Kidney (tissue), 22 donors: ENCODE measurements at places on chromosomes 16 and 17. TPM values are rescaled to one million over a fixed set of nuclear protein-coding genes. Genes with fewer than 3 reads are reported as not detected.

Gene TEX14
- total RNA-seq: 0.22 TPM

Gene C17orf107
- total RNA-seq: 4.4 TPM

Gene DNAAF1
- 4.8 TPM for total RNA-seq

Gene DNAH2
- 0.66 TPM for total RNA-seq

Gene TPSG1
- 3.4 TPM for total RNA-seq

Gene CDK5RAP3
- total RNA-seq: 208 TPM

Gene TP53TG3C
- not detected for total RNA-seq

Gene GAS7
- 20.5 TPM for total RNA-seq

Gene KIF2B
- total RNA-seq: not detected

Gene CPNE2
- total RNA-seq: 24.1 TPM

Gene DNAH9
- 6.9 TPM for total RNA-seq

Gene WNT9B
- total RNA-seq: 5.3 TPM

Gene SDK2
- total RNA-seq: 2.4 TPM

- no peak overlapping the region for H3K27ac ChIP-seq
- DNase-seq: peak; percentile 36
- no peaks in the 10 kb centered on the region for H3K36me3 ChIP-seq
- H3K27me3 ChIP-seq: no peaks in the 10 kb centered on the region
- no peaks in the 10 kb centered on the region for H3K4me1 ChIP-seq
Measured at GRCh38 chr17:33725675-33726271, 432.7 kb upstream of the ASIC2 start.

DNA sequence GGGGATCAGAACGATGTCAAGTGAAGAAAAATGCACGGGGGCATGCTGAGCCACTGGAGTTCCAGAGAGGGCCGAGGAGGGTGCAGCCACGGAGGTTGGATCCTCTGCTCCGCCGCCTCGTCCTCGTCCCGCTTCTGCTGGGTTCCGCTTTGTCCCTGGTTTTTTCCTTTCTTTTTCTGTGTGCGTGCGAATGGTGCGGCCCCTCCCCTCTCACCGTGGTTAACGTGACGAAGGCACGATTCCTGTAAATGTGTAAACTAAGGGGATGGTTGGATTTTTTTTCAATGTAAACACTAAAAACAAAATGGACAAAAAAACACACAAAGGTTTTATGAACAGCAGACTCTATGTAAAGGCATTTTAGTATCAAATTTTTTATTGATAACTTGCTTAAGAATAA is 46.7 kb downstream of the ACTG1 start:
- no peak overlapping the region for H3K4me3 ChIP-seq
- no peak for DNase-seq
- no peak overlapping the region for H3K27ac ChIP-seq

DNA sequence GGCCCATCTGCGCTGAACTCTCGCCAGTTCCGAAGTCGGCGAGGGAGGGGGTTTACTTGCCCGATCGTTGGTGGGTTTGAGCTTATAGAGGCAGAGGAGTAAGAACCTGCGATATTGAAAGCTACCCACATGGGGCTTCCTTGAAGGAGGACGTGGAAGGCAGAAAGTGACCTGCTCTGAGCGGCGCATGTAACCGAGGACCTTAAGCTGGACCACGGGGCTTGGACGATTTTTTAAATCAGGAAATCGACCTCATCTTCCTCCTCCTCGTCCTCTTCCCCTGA is 2.0 kb downstream of the PRAC2 start:
- no peaks in the 10 kb centered on the region for H3K4me1 ChIP-seq
- no peaks in the 10 kb centered on the region for H3K36me3 ChIP-seq
- peaks cover 92% of the 10 kb centered on the region for H3K27me3 ChIP-seq
- DNase-seq: no peak
- H3K27ac ChIP-seq: no peak overlapping the region

- peak overlapping the region; percentile 85 for H3K27ac ChIP-seq
- no peaks in the 10 kb centered on the region for H3K27me3 ChIP-seq
- H3K36me3 ChIP-seq: no peaks in the 10 kb centered on the region
Measured at GRCh38 chr16:11254913-11255736, 879 bp downstream of the SOCS1 start.

GRCh38 chr16:3762107-3762750 is 44.9 kb upstream of the TRAP1 start:
- H3K4me3 ChIP-seq: no peak overlapping the region
- no peaks in the 10 kb centered on the region for H3K27me3 ChIP-seq
- no peak for DNase-seq
- peaks cover 36% of the 10 kb centered on the region for H3K36me3 ChIP-seq

GRCh38 chr17:1158879-1159278 is 20.9 kb downstream of the ABR start:
- no peaks in the 10 kb centered on the region for H3K4me1 ChIP-seq
- H3K27ac ChIP-seq: no peak overlapping the region
- no peaks in the 10 kb centered on the region for H3K36me3 ChIP-seq
- no peaks in the 10 kb centered on the region for H3K27me3 ChIP-seq

GRCh38 chr17:19723964-19724363 is 7.6 kb upstream of the SLC47A2 start:
- no peaks in the 10 kb centered on the region for H3K27me3 ChIP-seq
- peak overlapping the region; percentile 26 for H3K27ac ChIP-seq
- no peak for DNase-seq
- H3K4me1 ChIP-seq: peaks cover 46% of the 10 kb centered on the region
- no peaks in the 10 kb centered on the region for H3K36me3 ChIP-seq
- H3K4me3 ChIP-seq: no peak overlapping the region

- DNase-seq: no peak
- H3K36me3 ChIP-seq: no peaks in the 10 kb centered on the region
- H3K27ac ChIP-seq: no peak overlapping the region
- H3K4me1 ChIP-seq: no peaks in the 10 kb centered on the region
- H3K4me3 ChIP-seq: no peak overlapping the region
Measured at GRCh38 chr16:56108724-56109123, 82.6 kb upstream of the GNAO1 start.

DNA sequence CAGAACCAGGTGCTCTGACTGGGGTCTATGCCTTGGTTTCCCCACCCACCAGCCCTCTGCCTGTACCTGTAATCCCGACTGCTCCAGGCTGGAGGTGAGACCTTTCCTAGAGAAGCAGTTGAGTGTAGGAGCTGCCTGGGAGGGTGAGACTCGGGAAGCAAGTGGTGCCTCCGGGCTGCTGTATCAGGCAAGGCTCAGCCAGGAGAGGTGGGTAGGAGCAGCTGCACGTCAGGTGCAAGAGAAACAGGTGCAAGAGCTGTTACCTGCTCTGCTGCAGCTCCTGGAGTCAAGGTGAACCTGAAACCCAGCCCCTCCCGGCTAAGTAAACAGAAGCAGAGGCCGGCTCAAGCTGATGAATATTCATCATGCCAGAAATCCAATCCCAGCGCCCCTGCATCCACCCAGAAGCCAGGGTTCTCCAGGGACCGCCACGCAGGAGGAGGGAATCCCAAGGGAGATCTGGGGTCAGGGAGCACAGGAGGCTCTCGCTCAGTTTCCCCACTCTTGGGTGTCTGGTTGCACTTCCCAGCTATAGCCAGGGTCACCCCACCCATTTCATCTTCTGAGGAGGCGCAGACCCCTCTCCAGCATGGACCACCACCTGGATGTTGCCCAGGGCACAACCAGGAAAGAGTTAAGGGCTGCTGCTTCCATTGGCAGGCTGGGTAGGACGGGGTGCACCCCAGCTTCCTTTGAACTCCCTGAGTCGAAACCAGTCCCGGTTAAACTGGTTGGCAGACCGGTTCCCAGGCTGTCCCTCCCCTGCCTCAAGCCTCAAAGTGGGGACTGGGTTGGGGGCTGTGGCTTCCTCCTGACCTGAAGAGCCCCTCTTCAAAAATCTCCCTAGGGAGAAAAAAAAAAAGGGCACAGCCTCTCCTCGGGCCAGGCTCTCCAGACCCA is at the start of gene PRR15L:
Gene PRR15L, minus strand, starts transcription at position 293 of the 900 bp plus-strand sequence. CDS start 4,649 bp downstream, outside the sequence.
- no peaks in the 10 kb centered on the region for H3K36me3 ChIP-seq
- peak; percentile 74 for DNase-seq
- H3K4me1 ChIP-seq: peaks cover 23% of the 10 kb centered on the region
- peak within 1 kb of the TSS; percentile 84 for H3K27ac ChIP-seq
- H3K4me3 ChIP-seq: peak within 1 kb of the TSS; percentile 86

DNA sequence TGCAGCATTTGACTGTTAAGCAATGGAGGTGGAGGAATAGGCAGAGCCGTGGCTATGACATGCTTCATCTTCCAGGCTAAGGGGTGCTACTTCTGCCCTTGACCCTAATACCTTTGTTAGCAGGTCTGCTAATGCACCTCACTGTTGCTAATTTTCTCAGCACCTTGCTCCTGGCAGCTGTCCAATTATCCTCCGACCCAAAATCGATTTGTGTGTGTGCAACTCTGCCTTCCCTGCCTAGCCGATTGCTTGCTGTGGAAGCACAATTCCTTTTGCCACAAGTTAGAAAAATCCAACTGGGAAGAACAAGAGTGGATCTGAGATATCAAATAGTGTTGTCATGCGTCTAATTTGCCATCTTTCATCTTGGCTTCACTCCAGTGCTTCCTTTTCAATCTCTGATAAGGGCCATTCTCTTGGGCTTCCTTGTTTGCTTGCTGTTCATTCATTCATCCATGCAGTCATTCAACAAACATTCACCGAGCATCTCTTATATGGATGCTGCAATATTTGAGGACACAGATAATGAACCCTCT is 422.8 kb downstream of the RBFOX1 start:
- no peak overlapping the region for H3K4me3 ChIP-seq
- no peak for DNase-seq
- no peaks in the 10 kb centered on the region for H3K27me3 ChIP-seq
- H3K27ac ChIP-seq: no peak overlapping the region
- no peaks in the 10 kb centered on the region for H3K4me1 ChIP-seq

DNA sequence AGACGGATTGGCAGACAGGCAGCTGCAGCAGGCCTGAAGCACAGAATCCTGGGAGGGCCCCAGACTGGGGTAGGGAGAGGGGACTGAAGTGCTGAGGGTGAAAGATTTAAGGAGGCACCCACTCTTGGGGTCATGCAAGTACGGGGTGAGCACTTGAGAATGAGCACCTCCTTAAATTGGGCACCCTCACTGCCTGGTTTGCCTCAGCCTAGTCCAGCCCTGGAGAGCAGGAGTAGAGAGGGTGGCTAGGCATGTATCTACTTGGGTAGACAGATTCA is 154.1 kb upstream of the CDC42EP4 start:
- DNase-seq: no peak
- H3K36me3 ChIP-seq: no peaks in the 10 kb centered on the region
- H3K27ac ChIP-seq: no peak overlapping the region
- no peaks in the 10 kb centered on the region for H3K4me1 ChIP-seq

GRCh38 chr16:86398201-86398600 is 112.1 kb upstream of the FOXF1 start:
- no peaks in the 10 kb centered on the region for H3K36me3 ChIP-seq
- H3K27ac ChIP-seq: no peak overlapping the region
- H3K4me1 ChIP-seq: no peaks in the 10 kb centered on the region

DNA sequence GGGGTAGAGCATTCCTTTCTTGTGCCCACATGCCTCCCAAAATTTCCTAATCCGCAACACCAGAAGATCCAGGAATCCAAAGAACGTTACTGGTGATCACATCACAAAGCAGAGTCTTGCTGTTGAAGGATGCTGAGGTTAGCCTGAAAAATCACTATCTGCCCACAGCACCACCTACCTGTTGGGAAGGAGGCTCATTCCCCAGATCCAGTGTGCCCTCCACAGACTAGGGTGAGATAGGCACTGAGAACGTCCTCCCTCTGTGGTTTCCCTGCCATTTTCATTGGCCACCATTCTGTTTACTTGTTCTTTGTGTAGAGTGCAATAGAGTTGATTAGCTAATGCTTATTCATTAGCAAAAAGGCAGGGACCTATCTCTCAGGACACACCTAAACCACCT is 30.3 kb downstream of the RCVRN start:
- H3K36me3 ChIP-seq: no peaks in the 10 kb centered on the region
- no peak overlapping the region for H3K4me3 ChIP-seq
- H3K27me3 ChIP-seq: no peaks in the 10 kb centered on the region

- no peak for DNase-seq
- no peak overlapping the region for H3K4me3 ChIP-seq
- no peaks in the 10 kb centered on the region for H3K4me1 ChIP-seq
- H3K27ac ChIP-seq: no peak overlapping the region
- no peaks in the 10 kb centered on the region for H3K36me3 ChIP-seq
Measured at GRCh38 chr16:80488167-80488566, 52.6 kb upstream of the DYNLRB2 start.

DNA sequence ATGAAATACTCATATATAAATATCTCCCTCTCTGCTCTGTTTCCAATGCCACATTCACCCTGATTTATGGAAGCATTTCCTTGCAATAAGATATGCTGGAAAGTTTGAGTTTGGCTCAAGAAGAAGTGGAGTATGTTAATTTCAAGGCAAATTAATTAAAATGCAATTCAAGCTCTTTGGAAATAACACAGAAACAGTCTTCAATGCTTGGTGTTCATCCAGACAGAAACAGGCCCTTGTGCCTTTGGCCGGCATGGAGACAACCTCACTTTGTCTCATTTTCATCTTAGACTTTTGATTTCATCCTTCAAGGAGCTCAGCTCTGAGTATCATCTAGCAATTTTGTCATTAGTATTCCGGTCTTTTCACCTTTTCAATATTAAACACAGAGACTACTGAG is 210.0 kb downstream of the C16orf95 start:
- H3K4me3 ChIP-seq: no peak overlapping the region
- no peak for DNase-seq
- no peaks in the 10 kb centered on the region for H3K4me1 ChIP-seq
- H3K36me3 ChIP-seq: no peaks in the 10 kb centered on the region

DNA sequence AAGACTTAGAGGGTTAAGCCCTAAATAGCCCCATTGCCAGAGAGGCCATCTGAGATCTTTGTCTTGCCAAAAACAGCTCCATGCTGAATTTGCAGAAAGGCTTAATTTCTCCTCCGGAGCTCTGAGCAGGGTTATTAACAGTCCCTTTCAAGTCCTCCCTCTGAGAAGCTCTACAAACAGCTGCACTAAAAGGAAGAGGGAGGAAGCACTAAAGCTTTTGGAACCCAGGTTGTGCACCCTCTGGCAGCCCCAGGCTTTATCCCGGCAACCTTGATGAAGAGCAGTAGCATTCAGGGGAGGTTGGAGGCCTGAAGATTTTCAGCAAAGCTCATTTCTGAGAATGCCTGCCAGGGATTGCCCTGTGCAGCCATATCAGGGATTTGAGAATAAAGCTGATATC is 554.7 kb downstream of the RBFOX1 start:
- DNase-seq: no peak
- no peak overlapping the region for H3K27ac ChIP-seq
- H3K4me1 ChIP-seq: no peaks in the 10 kb centered on the region
- H3K4me3 ChIP-seq: no peak overlapping the region
- no peaks in the 10 kb centered on the region for H3K27me3 ChIP-seq

- no peak overlapping the region for H3K4me3 ChIP-seq
- peaks cover 28% of the 10 kb centered on the region for H3K36me3 ChIP-seq
- H3K27me3 ChIP-seq: no peaks in the 10 kb centered on the region
- no peaks in the 10 kb centered on the region for H3K4me1 ChIP-seq
- no peak for DNase-seq
- H3K27ac ChIP-seq: no peak overlapping the region
Measured at GRCh38 chr17:75810216-75810615, 25.6 kb downstream of the UNK start.

- H3K27ac ChIP-seq: no peak overlapping the region
- H3K36me3 ChIP-seq: no peaks in the 10 kb centered on the region
- H3K4me3 ChIP-seq: no peak overlapping the region
- DNase-seq: no peak
Measured at GRCh38 chr17:79243603-79243990, 169.0 kb downstream of the ENGASE start.

- H3K4me1 ChIP-seq: no peaks in the 10 kb centered on the region
- DNase-seq: peak; percentile 61
- H3K27ac ChIP-seq: no peak overlapping the region
Measured at GRCh38 chr17:6843241-6843880, 11.8 kb upstream of the TEKT1 start.

GRCh38 chr17:67244431-67245072 is 444 bp downstream of the HELZ start:
- no peaks in the 10 kb centered on the region for H3K36me3 ChIP-seq
- peak overlapping the region; percentile 92 for H3K27ac ChIP-seq
- peak; percentile 70 for DNase-seq
- H3K4me1 ChIP-seq: peaks cover 25% of the 10 kb centered on the region
